SK-N-DZ (cell line): ENCODE measurements at places on chromosomes 16 and 17.

DNA sequence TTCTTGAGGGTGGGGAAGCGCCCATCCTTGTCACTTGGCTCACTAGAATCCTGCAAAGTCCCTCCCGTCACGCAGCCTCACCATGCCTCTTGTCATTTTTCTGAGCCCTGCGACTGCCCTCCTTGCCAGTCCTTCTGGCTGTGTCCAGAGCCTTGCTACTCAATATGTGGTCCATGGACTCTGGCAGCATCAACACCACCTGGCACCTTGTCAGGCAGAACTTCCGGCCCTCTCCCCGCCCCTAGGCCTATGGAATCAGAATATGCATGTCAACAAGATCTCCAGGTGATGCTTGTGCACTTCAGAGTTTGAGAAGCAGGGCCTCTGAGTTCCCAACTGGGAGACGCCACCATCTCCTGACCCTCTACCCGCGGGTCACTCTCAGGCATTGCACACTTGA is 12.1 kb downstream of the PIMREG start:
- DNase-seq = no peak

DNA sequence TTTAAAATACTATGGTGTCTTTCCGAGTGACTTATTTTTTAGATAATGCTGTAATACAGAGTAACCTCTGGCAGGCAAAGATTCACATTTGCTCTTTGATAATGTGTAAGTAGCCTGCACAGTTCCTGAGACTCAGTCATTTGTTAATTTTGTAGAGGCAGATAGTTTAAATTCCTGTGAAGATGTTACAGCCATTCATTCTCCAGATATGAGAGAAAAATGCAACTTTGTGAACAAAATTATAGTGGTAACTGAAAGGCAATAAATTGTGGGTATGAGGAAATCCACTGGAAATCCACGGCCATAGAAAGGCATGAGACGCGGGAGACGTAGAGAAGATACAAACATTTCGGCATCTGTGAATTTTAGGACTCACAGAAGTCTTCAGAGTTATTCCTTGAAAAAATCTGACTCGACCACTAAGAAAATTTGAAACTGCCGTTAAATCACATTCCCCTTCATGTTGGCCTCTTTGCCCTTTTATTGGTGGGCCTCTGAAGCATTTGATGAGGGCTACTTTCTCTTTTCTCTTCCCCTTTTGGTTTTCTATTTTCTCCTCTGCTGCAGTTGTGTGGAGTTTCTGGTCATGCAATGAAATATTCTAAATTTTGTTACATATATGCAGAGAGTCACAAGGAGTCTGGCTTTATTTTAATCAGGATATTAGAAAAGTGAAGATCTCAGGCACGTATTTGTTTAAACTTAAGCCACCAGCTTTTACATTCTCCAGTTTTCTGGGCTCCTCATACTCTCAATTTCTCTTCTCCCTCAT is 18.8 kb downstream of the HS3ST3A1 start:
- no peak for DNase-seq

DNA sequence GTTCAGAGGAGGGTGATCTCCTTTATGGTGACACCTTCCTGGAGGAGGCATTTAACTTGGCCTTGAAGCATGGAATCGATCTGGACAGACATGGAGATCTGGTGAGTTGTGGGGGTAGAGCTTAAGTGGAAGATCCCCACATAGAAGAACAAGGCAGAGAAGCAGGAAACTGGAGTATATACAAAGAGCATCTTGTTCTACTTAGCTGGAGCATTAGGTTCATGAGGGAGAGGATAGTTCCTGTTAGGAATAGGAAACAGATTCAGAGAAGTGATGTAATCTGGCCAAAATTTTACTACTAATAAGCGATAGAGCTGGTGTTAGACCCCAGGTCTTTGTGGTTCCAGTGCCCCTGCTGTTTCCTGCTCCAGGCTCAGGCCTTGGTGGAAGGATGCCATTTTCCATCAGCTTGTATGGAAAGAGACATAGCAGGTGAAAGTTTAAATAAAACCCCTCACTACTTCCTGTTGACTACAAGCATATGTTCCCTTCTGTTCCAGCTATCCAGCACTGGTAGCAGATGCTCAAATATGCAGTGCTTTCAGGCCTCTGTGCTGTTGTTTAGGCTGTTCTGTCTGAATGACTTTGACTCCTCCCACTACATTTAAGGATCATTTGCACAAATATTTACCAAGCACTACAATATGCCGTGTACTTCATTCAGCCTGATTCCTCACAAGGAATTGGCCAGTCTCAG is 9.4 kb downstream of the RPAIN start:
- no peak for DNase-seq

DNA sequence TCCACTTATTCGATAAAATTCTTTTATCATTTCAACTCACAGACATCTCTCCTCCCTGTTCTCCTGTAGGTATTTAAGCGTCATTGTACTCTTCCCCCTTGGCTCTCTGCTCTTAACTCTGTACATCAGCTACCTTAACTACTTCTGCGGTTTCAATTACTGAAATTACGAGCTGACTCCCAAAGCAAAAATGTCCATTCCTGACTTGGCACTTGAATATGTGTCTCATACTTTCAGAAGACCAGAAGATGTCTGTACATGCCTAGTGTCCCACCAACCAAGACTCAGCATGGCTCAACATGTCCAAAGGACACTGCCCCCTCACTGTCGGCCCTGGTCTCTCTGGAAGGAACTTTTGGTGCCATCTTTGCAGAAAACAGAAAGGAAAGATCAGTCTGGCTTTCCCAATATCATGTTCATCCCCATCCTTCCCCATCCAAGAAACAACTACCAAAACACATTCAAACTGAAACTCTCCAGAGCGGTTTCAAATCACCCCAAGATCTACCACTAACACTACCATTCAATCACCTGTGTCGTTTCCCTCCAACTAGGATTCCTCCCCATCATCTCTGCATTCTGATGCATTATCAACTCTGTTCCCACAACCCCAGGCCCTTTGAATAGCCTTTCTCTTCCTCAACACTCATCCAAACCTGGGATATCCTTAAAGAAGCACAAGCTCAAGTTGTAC is 74.9 kb downstream of the ZFHX3 start:
- no peak for DNase-seq

- DNase-seq = peak; percentile 79
Measured at GRCh38 chr16:77788181-77789084, at the start of gene VAT1L. VAT1L (plus strand) TSS chr16:77788564; CDS start chr16:77788683, 119 bp downstream.

- DNase-seq = no peak
Measured at GRCh38 chr16:1917665-1918350, 407 bp downstream of the HS3ST6 start.

- no peak for DNase-seq
Measured at GRCh38 chr17:80236911-80237310, 16.7 kb downstream of the SLC26A11 start.
